ENCODE measurements at places on chromosomes 6 and 20. TPM values are rescaled to one million over a fixed set of nuclear protein-coding genes. Genes with fewer than 3 reads are reported as not detected.

Gene TRIM15
- 0.46 TPM for total RNA-seq

Gene ATRN
- 14.2 TPM for total RNA-seq

Gene TRMT6
- total RNA-seq: 14.5 TPM

Gene SMIM29
- 22.5 TPM for total RNA-seq

Gene GPR6
- not detected for total RNA-seq

Gene WFDC12
- not detected for total RNA-seq

Gene KLC4
- 42.5 TPM for total RNA-seq

Gene FERMT1
- not detected for total RNA-seq

Gene CTCFL
- not detected for total RNA-seq

Gene BCAS1
- not detected for total RNA-seq

Gene VIP
- total RNA-seq: not detected
